ENCODE measurements at places on chromosomes 7 and 10. TPM values are rescaled to one million over a fixed set of nuclear protein-coding genes. Genes with fewer than 3 reads are reported as not detected.

DNA sequence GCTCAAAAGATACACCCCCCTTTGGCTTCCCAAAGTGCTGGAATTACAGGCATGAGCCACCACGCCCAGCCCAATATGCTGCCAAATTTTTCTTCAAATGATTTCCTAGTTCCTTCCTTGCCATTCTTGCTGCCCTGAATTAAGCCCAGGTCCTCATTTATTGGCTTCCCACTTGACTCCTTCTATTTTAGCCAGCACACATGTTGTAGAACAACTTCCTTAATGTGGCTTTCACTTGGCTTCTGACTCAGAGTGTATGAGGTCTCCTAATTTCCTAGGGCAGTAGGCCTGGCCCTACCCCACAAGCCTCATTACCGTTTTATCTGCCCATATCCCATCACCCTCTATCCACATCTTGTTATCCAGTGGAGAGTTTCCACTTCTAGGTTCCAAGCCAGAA is 21.8 kb upstream of the HIPK2 start:
- no peak for DNase-seq

Gene UPK3BL2
- 0.56 TPM for total RNA-seq

DNA sequence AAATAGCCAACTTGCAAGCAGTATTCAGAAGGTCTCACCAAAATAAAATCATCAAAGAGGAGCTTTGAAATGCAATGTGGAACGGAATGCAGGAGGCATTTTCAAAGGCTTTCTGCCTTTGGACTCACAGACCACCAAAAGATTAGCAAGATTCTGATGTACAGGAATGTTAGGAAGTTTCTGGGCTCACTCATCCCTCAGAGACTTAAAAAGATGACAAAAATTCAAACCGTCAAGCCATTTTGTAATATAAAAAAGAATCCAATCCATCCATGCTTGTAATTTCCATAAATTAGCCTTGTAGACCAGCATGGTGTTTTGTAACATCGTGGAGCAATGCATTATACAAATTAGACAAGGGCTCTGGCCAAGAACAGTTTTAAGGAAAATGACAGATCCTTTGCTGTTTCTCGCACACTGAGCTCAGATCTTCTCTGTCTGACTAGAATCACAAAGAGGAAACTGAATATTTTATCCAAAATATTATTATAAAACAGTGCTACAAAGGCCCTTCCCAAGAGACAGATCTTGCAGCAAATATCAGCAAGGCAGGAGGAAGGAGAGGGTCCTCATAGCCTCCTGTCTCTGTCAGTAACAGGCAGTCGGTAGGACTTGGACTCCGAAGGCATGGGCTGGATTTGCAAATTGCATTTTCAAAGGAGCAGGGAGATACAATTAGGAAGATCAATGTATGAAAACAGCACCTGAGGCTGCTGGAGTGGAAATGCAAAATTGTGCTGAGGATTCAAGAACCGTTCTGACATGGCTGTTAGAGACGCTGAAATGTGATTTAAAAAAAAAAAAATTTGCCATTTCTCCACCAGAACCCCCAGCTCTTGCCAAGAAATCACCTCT is 57.4 kb upstream of the NRP1 start:
- no peak for DNase-seq

DNA sequence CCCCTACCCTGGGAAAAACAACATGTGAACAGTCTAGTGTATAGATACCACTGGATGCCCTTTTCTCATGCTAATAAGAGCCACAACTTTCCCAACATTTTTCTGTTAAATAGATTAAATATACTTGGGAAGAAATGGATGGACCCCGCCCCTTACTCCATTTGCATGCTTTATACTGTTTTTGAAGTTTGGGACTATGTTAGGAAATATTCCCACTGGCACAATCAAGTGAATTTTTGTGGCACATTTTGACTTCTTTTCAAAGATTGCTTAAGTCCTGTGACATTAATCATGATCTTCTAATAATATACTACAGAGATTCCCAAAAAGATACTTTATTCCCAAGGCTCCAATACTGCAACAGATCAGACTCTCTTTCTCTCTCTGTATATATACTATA is 216.6 kb downstream of the TWIST1 start:
- DNase-seq, result no peak

GRCh38 chr7:30424506-30424905 is 54.1 kb downstream of the NOD1 start:
- DNase-seq, result no peak

Gene NRG3
- not detected for total RNA-seq

DNA sequence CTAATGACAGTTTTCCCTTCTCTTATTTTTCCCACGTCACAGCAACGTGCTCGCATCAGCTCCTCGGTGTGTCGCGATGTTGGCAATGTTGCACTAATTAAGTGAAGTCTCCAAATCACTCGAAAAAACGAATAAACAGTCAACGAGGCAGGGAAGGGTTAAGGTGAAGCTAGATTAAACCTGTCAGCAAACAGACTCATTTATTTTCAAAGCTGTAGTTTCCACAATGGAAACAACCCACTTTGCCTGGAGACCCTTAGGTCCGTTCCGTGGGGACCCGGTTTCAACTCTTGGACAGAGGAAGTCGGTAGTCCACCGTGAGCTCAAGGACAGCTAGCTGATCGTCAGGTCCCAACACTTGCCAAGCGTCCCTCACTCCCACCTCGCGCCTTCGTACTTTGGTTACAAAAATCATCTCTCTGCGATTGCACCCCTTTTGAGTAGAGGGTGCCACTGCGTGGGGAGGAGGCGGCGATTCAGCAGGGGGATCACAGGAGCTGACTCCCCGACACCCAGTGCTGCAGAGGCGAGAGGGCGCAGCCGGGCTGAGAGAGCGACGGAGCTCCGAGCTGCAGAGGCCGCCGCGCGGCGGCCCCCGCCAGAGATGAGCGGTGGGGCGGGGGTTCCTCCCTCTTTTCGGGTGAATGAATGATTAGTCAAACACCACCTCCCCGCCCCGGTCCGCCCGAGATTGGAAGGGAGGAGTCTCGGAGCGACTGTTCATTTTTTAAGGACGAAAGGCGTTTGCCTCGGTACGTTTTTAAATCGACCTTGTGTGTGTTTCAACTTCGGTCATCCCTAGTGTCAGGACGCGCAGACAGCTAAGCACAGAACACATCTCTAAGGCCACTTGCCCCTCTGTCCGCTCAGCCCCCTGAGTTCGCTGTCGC is 1.3 kb upstream of the BMPER start:
- DNase-seq, result peak; percentile 45

DNA sequence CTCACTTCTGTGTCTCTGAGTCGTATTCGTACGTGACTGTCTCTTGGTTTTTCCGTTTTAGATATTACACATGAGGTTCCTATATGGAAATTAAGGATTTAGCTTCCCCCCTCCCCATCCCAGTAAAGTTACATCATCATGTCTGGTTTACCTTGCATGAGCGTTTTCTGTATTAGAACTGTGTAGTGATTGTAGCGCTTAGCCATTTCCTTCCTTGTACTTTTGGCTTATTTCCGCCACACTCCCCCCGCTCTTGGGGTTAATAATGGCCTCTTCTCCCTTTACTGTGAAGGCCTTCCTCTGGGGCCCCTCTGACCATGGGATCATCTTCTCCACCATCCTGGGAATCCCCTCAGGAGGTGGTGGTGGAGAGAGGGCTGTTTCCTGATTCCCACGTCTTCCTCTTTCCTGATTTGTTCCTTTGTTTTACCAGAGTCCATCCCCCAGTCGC is 27.2 kb upstream of the AP5Z1 start:
- no peak for DNase-seq

Gene PLCE1
- 4.5 TPM for total RNA-seq

DNA sequence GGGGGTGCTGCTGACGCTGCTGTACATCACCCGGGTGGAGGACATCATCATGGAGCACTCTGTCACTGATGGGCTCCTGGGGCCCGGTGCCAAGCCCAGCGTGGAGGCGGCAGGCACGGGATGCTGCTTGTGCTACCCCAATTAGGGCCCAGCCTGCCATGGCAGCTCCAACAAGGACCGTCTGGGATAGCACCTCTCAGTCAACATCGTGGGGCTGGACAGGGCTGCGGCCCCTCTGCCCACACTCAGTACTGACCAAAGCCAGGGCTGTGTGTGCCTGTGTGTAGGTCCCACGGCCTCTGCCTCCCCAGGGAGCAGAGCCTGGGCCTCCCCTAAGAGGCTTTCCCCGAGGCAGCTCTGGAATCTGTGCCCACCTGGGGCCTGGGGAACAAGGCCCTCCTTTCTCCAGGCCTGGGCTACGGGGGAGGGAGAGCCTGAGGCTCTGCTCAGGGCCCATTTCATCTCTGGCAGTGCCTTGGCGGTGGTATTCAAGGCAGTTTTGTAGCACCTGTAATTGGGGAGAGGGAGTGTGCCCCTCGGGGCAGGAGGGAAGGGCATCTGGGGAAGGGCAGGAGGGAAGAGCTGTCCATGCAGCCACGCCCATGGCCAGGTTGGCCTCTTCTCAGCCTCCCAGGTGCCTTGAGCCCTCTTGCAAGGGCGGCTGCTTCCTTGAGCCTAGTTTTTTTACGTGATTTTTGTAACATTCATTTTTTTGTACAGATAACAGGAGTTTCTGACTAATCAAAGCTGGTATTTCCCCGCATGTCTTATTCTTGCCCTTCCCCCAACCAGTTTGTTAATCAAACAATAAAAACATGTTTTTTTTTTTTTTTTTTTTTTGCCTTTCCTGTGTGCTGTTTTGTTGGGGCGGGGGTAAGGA is 55.8 kb downstream of the TSPAN15 start:
- DNase-seq, result no peak

Gene ARHGAP22
- 35.3 TPM for total RNA-seq

Gene PLXNA4
- under 0.01 TPM for total RNA-seq

- DNase-seq, result no peak
Measured at GRCh38 chr10:103551619-103552602, 58.4 kb downstream of the NEURL1 start.

Measured in IMR-90 (cell line).